ENCODE measurements at places on chromosomes 16 and 17.

DNA sequence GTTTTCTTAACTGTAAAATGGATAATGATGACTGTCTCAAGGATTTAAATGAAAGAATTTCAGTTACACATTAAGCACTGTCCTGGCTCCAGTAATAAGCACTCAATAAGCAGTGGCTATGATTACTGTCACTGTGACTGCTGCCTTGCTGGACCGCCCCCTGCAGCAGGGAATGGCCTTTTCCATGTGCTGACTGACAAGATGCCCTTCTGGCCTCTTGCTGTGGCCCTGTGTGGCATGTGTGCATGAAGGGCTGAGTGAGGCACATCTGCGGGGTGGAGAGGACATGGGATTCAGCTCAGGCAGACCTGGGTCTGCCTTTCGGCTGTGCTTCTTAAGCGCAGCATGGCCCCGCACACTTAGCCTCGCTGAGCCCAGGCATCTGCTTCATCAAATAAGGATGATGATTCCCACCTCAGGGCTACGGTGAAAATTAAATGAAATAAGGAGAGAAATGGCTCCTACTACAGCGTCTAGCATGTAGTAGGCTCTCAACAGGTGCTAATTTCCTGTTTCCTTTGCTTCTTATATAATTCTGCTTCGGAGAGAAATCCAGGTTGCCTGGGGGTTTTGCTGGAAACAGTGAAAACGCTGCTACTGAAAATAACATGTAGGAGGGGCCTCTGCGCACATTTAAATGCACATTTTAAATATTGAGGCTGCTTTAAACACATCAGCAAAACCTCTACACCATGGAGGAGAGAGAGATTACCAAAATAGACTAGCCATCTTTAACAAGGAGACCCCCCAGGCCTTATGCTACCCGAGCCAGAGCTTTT lies 183.9 kb downstream of the PARN start:
- DNase-seq: no peak

DNA sequence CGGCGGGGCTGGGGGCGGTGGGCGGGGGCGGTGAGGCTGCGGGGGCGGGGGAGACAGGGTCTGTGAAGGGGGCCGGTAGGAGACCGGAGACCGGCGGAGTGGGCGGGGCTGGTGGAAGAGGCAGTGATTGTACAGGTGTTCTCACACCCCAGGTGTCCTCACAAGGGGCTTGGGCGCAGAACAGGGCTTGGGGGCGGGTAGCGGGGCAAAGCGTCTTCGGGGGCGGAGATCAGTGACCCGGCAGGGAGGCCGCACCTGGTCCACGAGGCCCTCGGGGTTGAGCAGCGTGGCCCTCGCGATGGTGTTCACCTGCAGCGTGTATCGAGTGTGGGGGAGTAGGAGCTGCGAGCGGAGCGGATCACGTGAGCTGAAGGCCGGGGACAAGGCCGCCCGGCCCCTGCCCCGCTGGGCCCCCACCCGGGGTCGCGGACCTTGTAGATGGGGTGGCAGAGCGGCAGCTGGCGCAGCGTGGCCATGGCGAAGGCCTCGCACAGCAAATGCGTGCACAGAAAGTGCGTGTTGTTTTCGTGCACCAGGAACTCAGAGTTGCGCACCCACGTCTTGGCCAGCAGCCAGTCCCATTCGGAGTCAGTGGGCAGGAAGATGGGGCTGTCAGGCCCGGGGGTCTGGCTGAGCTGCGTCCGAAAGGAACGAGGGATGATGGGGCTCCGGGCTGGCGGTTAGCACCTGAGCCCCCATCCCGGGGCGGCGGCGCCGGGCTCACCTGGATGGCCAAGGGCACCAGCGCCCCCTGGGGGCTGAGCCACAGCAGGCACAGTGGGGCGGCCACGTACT lies 8.5 kb downstream of the ALOXE3 start:
- DNase-seq: peak; percentile 77

DNA sequence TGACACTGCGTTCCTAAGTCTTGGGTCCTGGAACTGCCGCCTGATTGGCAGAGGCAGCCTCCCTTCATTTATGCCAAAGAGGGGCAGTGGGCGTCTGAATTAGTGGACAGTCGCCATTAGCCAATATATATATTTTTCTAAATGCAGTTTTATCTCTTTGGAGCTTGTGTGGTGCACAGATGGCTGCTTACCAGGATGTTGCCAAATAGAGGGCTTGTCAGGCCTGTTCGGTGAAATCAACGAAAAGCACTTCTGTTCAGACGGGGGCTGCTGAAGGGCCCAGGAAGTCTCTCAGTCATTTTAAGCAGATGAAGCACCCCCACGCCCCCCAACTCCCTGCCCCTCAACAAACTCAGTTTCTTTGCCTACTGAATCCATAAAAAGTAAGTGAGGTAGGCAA lies 66.0 kb downstream of the RAP1GAP2 start:
- DNase-seq: no peak

DNA sequence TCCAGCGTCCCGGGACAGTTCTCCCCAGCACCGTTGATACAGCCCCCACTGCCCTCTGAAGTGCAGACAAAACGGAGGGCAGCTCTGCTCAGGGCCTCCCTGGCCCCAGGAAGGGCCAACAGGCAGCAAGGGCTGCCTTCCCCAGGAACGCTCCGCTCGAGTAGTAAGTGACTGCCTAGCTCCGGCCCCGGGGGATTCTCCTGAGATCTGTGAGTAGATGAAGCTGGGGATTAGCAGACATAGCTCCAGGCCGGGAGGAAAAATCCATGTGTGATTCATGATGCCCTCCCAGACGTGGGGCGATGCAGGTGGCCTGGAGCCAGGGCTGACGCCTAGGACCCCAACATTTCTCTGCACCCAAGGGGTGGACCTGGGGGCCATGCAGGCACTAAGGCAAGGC lies 85.3 kb downstream of the ENGASE start:
- no peak for DNase-seq

DNA sequence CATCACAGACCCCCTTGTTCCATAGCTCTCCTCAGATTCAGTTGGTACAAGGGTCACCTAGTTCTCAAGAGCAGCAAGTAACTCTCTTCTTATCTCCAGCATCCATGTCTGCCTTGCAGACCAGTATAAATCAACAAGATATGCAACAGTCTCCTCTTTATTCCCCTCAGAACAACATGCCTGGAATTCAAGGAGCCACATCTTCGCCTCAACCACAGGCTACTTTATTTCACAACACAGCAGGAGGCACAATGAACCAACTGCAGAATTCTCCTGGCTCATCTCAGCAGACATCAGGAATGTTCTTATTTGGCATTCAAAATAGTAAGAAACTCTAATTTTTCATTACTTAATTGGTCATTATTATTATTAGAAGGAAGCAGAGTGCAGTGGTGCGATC lies 32.4 kb downstream of the NQO1 start:
- no peak for DNase-seq

GRCh38 chr16:67718668-67719047 lies 458 bp downstream of the GFOD2 start:
- no peak for DNase-seq

DNA sequence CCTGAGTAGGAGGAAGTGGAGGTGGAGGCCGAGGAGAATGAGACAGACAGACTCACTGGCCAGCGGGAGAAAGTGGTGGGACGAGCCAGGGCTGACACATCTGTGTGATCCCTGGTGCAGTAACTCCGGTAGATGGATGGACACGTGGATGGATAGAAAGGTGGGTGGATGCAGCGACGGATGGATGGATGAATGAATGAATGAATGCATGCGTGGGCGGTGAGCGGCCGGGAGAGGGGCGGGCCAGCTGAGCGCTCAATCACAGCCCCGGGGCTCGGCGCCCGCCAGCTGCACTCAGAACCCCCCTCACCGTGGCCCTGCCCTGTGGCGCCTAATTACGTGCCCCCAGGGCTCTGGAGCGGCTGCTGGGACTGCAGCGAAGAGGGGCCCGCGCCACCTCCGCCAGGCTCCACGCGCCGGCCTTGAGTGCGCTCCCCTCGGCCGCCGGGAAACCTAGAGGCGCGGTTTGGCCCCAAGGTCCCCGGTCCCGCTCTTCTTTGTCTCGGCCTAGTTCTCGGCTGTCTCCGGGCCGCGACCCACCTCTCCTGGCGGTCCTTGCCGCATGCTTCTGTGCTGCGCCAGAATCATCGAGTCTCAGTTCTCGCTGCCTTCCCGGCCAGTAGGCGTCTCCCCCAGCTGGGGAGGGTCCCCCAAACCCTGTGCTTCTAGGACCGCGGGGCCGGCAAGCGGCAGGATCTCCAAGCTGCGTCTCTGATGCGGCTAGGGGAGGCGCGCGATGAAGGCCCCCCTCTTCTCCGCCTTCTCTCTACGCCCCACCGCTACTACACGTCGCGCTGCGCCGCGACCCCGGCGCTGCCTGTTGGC lies 41.0 kb downstream of the RAI1 start:
- DNase-seq: no peak

DNA sequence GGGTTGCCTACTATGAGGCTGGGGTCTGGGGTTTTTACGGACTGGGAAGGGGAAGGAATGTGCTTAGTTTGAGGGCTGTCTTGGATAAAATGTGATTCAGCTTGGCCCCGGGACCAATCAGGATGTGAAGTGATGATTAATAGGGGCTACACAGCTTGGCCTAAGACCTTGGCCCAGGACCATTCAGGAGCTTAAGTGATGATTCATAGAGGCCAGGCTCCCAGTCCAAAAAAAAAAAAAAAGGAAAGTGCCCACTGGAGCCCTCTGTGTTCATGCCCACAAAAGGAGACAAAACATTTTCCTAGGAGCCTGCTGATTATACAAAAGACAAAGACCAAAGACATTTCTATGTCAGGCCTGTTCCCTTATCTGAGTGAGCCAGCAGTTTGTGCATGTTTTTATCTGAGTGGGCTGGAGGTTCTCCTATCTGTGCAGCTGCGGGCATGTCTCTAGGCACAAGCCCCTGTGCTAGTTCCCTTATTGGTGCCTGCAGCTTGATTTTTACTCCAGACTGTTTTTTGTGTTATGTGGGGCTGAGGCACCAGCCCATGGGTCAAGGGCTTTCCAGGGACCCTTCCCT lies 898.2 kb upstream of the GOT2 start:
- no peak for DNase-seq

- DNase-seq: no peak
These were observed 36.6 kb downstream of the MPRIP start for GRCh38 chr17:17078832-17079231.

DNA sequence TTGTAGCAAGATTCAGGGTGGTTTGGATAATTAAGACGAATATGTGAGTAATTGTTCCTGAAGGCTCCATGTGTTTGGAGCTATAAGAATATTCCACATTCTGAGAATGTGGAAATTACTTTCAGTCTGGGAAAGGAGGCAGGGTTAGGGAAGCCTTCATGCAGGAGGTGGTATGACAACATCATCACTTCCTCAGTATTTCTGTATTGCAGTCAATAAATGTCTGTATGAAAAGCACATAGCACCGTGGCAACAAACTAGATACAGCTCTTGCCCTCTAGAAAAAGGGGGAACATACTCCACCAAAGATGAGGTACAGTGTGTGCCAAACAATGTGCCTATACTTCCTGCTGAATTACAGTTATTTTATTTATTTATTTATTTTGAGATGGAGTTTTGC lies 26.1 kb upstream of the DHRS7B start:
- no peak for DNase-seq

- DNase-seq: no peak
These were observed 84.3 kb downstream of the CDH11 start for GRCh38 chr16:65037556-65037955.

DNA sequence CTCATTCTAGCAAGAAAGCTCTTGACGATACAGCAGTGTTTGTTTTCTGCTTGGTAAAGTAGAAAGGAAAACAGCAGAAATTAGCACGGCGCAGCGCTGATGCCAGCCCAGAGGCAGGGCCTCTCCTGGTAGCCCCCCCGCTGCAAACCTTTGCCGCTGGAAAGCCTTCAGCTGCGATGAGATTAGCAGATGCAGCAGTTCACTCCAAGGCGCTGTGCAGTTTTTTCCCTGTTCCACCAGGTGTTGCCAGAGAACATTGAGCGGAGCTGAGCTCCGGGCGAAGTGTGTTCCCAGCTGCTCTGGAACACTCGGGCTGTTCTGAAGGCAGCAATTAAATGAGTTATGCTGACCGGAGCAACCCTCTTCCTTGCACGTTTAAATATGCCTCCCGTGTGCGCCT lies 72.5 kb downstream of the RBFOX1 start:
- DNase-seq: no peak

DNA sequence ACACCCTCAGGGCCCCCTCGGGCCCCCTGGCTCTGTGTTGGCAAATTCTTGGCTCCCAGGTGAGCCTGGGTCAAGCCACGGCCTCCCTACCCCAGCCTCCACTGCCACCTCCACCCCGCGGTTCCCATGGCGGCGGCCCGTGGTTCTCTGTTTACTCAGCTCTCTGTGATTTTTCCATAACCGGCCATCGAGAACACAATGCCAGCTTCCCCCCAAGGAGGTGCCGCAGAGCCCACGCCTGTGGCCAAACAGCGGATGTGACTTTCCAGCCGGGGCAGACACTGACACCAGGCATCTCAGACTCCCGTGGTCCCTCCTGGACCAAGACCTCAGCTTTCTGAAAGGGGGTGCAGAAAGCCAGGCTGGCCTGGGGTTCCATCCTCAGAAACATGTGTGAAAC lies 21.6 kb upstream of the ATP2A3 start:
- DNase-seq: no peak
